T-cell (primary cell): ENCODE measurements at places on chromosomes 3 and 15.

DNA sequence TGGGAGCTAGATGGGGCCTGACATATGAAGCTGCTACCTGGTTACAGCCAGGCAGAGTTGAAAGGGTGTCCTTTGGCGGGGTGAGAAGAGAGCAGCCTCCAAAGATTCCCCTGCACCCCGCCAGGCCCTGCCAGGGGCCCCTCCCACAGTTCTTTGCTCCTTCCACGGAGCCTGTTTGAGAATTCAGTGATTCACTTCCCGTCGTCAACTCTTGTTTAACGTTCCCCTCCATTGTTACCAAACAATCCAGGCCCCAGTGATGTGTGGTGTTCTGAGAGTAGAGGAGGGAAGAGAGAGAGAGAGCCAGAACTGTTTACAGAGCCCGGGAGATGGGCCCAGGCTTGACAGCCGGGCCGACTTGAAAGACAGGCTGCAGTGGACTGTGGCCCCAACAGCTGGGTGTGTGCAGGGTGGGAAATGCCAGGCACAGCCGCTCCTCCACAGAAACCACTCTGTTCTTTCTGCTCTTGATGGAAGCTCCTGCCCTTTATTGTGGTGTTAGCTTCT is 81.5 kb downstream of the SMAD3 start:
- DNase-seq = no peak

DNA sequence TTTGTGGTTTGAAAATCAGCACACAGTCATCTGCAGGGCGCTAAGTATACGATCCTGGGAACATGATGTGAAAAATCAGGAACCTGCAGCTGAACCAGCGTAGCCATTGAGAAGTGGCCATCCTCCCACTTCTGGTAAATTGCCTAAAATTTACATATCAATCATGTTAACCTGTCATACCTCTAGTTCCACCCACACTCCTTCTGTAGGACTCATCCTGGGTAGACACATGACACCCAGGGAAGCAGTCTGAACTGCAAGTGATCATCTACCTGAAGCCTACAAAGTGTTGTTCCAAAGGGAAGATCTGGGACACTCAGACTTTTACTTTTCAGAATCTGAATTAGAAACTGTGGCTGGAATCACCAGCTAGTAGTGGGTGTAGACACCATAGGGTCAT is 5.5 kb upstream of the PSMD6 start:
- DNase-seq = no peak

DNA sequence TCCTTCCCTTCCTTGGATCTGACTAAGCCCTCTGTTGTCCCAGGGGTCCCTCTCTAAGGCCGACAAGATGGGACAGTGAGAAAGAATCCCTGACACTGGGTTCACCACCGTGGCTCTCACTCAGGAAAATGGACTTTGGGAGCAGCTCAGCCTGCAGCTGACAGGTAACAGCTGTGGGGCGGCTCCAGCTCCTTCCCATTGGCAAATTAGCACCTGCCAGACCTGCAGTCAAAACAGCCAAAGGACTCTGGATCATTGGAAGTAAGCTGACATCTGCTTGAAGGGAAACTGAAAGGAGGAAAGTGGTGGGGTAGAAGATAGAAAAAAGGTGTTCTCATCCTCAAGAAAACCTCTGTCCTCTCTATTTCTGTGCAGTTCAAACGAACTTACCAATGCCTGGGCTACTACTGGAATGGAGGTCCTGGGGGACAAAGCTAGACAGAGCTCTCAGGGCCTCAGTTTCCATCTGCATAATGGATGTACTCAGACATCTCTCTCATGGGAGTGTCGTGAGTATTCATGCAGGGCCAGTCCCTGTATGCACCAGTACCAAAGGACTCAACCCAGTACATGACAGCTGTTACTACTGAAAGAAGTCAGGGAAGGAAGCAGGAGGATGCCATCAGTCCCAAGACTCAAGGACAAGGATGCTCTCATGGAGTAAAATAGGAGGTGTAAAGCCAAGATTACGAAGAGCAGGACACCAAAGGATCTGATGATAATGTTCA is 53.6 kb upstream of the DCLK3 start:
- DNase-seq = no peak

GRCh38 chr15:90945091-90945490 is 9.6 kb upstream of the RCCD1 start:
- DNase-seq = no peak

GRCh38 chr3:113629584-113630421 is 66.6 kb downstream of the USF3 start:
- DNase-seq = no peak

DNA sequence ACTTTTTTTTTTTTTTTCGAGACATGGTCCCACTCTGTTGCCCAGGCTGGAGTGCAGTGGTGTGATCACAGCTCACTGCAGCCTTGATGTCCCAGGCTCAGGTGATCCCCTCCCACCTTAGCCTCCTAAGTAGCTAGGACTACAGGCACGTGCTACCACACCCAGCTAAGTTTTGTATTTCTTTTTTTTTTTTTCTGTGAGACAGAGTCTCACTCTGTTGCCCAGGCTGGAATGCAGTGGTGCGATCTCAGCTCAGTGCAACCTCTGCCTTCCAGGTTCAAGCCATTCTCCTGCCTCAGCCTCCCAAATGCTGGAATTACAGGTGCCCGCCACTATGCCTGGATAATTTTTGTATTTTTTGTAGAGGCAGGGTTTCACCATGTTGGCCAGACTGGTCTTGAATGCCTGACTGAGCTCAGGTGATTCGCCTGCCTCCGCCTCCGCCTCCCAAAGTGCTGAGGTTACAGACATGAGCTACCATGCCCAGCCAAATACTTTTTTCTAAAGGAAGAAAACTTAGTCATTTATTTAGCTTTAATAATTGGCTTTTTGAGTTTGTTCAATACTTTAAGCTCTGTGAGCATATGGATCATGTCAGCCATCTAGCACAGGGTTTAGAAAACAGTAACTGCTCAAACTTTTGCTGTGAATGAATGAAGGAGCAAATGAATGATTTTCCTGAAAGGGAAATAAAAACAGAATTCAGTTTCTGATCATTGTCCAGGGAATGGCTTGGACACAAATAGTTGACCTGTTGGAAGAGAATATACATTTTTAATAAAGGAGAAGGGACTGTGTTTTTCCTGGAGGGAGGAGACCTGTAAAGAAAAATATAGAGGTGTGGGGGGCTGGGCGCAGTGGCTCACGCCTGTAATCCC is 26.0 kb downstream of the UBE2E1 start:
- DNase-seq = no peak
